Activated naive CD4-positive, alpha-beta T cell treated with Interleukin-2 at 50 U/mL for 16 hours (primary cell): ENCODE measurements at places on chromosomes 16 and 17.

DNA sequence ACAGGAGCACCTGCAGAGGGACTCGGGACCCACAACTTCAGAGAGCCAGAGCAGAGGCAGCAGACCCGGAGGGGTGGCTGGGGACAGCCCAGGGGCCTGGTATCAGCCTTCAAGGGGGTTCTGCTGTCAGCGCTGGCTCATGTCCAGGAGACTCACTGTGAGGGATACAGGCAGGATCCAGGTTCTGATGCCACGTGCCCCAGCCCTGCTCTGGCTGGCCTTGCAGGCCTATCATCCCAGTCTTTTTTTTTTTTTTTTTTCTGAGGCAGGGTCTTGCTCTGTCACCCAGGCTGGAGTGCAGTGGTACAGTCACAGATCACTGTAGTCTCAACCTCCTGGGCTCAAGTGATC is 9.0 kb upstream of the MTSS2 start:
- no peak for DNase-seq

- DNase-seq, result no peak
Observed at GRCh38 chr16:49446805-49447204, 73.2 kb downstream of the C16orf78 start.

DNA sequence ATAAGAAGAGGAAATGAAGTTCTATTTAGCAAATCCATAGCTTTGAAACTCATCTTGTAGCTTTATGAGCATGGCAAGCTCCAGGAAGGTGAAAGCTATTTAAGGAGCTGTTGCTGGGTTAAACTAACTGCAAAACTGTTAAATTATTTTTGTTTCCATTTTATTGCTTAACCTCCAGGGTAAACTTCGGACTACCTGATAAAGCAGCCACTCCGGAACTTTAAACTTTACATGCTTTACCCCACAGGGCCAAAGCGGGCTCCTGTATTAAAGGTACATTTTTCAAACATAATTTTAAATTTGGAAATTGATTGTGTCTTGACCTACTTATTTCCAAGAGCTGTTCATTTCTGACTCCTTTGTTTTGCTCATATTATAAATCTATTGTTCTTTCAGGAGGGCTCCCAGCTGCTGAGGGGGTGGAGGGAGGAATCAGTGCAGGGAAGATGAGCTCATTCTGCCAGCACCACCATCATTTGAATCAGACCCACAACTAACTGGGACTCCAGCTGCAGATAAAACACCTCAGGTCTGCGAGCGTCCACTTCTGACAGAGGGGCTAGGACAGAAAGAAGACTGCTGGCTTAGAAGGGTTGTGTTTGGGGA is 157.9 kb downstream of the IRX3 start:
- no peak for DNase-seq

DNA sequence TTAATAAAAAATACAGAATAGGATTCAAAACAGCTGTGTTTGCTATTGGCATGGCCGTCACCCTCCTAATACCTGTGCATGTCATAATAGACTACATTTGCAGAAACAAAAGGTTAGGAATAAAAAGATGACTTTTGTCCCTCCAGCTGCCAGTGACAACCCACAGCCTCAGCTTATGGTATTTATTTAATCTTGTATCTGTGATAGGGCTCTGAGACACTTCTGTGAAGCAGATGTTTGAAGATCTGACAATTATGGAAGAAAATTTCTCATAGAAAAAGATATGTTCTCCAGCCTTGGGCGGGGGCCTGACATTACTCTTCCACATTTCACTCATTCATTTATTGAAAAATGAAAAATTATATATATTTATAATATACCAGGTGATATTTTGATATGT is 62.2 kb downstream of the PITPNC1 start:
- no peak for DNase-seq

DNA sequence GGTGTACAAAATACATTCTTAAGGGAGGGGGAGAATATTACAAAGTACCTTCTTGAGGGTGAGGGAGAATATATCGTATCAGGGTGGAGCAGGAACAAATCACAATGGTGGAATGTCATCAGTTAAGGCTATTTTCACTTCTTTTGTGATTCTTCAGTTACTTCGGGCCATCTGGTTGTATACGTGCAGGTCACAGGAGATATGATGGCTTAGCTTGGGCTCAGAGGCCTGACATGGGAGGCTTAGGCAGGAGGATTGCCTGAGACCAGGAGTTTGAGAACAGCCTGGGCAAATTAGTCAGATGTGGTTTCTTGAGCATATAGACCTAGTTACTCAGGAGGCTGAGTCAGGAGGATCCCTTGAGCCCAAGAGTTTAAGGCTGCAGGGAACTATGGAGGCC is 13.1 kb downstream of the ODAD4 start:
- no peak for DNase-seq

- DNase-seq, result no peak
Observed at GRCh38 chr17:43844241-43844640, 2.7 kb upstream of the CD300LG start.

DNA sequence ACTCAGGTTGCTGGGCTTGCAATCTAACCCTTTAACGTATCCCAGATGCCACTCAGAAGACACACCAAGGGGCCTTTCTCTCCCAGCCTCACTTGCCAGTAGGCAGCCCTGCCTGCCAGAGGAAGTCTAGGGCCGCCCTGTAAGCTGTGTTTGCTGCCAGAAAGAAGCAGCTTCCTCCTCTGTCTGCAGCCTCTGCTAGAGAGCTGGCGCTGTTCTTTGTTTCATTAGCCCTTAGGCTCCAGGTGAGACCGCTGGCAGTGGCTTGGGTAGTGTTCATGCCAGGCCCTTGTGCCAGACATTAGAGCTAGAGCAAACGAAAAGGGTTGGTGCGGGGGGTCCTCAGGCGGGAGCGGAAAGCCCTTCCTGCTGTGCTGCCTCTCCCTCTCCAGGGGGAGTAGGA is 8.9 kb downstream of the CTRL start:
- DNase-seq, result no peak

GRCh38 chr16:55773859-55774549 is 58.9 kb downstream of the CES1 start:
- no peak for DNase-seq

- no peak for DNase-seq
Observed at GRCh38 chr16:28975158-28975599, 601 bp downstream of the SPNS1 start.

DNA sequence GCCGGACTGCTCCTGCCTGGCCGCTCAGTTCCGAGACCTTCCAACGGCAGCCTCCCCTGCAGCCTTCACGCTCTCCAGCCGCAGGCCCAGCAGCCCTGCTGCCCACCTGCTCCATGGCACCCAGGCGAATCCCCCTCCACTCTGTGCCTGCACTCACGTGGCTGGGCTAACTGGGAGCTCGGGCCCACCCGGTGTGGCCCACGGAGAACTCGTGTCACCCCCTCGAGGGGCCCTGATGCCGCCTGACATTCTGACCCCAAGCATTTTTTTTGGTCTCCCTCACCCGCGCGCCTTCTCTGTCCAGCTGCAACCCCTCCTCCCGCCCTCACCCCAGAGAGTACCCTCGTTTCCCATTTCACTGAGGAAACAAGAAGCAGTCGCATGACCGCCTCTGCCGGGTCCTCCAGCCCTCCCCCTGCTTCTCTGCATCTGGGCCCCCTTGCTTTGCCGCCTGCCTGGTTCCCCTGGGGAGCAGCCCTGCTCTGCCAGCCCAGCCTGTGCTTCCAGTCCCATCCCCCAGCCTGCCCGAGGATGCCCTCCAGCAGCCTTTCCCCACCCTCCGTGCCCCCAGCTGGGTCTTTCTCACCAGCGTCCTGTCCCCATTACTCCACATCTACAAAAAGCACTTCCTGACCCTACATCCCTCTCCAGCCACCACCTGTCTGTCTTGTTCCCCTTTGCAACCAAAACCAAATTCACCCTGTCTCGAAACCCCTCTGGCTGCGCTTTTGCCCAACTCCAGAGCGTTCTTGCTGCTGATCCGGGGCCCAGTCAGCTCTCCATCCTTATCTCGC is 146.4 kb upstream of the CHMP6 start:
- DNase-seq, result no peak

DNA sequence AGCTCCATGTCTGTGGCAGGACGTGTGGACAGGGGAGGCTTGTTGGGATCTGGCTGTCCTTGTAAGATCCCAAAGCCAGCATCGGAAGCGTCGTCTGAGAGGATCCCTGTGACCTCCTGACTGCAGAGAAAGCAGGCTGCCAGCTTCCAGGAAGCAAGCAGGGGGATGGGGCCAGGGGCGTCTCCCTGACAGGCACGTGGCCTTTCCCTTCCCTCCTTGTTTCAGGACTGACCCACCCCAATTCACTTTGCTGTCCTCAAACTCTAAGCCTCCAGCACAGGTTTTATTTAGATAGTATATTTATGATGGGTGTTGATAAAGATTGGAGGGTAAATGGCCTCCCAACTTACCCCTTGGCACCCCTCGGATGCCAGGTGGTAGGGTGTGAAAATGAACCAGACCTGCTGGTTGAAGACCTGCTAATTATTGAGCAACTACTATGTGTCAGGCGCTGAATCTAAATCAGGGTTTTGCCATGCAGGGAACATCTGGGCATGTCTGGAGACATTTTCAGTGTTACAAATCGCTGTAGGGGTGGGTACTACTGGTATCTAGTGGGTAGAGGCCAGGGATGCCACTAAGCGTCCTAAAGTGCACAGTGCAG is 24.5 kb downstream of the SOCS1 start:
- no peak for DNase-seq

DNA sequence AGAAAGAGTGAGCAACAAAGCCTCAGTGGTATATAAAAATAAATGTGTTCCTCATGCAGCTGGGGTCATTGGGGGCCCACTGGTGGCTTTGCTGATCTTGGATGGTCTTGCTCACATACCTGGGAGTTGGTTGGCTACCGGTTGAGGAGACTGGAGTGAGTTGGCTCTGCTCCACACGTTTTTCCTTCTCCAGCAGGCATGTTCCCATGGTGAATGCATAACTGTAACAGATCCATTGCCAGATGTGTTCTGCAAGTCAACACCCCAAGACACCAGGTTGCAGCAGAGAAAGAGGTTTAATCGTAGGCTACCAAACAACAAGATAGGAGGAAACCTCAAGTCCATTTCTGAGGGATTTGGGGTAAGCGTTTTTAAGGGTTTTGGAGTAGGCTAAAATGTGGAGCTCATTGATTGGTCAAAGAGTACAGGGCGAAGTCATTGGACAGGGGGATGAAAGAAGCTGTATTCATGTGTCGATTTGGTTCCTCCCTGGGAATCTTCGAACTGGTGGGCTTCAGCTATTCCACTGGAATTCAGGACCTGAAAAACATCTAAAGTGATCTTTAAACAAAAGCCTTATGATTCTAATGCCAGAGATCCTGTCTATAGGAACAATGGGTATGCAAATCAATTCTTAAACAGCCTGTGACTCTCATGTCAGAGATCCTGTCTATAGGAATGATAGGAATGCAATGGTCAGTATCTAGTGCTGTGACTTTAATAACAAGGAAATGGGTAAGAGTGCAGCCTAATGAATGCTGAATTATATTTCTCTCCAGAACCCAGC is 467.5 kb upstream of the C16orf82 start:
- DNase-seq, result no peak

DNA sequence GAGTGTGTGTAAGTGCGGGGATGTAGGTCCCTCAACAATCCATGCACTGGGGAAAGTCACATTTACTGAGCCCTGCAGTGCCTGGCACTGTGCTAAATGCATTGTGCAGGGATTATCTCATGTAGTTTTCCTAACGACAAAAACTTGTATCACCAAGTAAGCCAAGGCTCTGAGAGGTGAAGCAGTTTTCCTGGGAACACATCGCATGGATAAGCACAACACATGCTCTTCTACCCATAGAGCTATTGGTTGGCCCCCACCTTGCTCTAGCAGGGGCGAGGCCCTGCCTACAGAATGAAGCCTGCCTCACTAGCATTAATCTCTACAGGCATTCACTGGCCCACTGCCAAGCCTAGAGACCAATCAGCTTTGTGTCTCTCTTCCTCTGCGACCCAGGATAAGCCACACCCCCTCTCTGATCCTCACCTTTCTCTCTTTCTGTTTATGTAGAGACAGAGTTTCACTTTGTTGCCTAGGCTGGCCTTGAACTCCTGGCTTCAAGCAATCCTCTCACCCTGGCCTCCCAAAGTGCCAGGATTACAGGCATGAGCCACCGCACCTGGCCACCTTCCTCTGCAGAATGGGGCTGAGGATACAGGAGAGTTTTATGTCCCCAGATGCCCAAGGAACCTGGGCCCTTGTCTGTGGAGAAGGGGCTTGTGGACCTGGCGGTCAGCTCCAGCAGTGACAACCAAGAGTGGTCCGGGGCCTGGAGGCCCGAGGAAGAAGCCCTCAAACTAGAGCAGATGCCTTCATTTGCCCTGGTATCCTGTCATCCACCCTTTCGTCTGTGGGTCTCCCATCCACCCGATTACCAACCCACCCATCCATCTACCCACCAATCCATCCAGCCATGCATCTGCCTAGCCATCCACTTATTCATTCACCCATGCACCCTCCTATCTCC is 12.8 kb downstream of the CDH16 start:
- DNase-seq, result peak; percentile 16

DNA sequence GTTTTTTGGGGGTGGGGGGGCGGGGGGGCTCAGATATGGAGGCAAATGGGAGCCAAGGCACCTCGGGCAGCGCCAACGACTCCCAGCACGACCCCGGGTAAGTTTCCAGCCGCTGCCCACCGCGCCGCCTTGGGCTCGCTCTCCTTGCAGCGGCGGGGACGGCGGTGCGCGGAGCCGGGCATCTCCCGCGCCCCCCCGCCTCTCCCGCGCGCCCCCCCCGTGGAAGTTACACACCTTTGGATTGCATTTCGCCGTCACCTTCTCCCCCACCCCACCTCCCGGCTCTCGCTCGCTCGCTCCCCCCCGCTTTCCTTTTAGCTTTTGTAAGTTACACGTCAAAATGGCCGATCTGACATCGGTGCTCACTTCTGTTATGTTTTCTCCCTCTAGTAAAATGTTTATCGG is 387 bp downstream of the MSI2 start:
- peak; percentile 56 for DNase-seq

DNA sequence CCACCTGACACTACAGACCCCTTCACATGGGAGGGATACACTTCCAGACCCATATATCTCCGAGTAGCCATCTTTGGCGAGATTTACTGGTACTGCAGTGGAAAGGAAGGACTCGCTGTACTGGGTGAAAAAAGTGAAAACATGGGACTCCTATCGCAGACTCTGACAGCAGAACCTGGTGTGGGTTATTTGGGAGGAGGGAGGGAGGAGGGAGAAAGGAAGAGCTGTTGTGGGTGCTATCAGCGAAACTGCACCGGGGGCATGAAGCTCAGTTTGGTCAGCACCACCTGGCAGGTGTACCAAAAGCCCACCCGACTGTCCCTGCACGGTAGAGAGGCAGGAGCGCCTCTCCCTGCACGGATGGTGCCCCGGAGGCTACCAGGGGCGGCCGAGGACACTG is 5.0 kb downstream of the HBQ1 start:
- no peak for DNase-seq

DNA sequence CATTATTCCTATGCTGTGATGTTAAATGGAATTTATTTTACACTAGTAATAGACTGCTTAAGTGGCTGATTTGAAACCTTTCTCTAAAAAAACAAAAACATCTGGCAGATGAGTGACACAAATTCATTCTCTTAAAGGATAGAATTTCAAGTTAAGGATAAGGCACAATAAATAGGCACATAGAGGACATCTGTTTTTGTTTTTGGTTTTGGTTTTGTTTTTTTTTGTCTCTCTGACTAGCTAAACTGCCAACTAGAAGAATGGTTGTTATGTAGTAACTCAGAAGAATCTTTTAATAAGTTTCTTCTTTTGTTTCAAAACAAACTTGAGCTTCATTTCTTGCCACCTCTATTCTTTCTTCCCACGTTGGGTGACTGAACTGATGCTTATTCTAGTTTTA is 5.1 kb upstream of the VPS4A start:
- DNase-seq, result no peak
